ENCODE measurements at places on chromosomes 3 and 15.

DNA sequence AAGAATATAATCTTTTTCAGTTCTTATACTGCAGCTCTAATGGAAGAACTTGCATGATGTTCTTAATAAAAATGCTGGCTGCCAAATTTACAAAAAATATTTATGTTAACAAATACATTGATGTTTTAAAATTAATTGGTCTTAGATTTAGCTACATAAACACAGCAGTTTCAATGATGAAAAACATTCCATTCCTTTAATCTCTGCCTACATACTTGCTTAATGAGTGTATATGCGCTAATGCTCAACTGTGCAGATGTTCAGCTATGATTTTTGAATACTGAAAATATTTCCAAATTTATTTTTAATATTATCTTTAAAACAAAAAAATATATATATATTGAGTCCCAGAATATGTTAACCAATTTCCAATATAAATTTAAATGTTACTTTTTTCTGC, 867.4 kb downstream of the ROBO1 start:
- no peak for DNase-seq

DNA sequence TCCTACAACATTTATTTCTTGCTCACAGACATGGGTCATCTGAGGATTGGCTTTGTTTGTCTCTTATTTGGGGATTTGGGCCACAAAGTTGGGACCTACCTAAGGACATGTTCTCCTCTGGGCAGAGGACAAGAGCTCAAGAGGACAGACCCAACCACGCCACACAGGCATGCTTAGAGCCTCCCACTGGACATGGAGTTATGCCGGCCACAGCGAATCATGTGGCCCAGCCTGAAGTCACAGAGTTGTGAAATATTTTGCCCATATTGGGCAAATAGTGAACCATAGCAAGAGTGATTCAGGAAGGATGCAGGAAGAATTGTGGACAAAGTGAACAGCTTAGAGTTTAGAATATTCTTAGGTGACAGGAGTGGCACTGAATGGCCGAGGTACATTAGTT, 9.9 kb downstream of the TRAK1 start:
- no peak for DNase-seq

DNA sequence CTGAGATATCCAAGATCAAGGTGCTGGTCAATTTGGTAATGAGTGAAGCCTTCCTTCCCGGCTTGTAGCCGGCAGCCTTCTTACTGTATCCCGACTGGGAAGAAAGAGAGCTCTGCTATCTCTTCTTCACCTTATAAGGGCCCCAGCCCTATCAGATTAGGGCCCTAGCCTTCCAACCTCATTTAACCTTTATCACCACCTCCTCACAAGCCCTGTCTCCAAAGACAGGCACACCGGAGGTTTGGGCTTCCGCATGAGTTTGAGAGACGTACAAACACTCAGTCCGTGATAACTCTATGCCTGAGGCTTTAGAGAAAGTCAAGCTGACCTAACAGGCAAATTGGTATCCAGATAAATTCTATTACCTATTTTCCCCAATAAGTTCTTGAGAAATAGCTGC, 243.9 kb downstream of the OPA1 start:
- no peak for DNase-seq

DNA sequence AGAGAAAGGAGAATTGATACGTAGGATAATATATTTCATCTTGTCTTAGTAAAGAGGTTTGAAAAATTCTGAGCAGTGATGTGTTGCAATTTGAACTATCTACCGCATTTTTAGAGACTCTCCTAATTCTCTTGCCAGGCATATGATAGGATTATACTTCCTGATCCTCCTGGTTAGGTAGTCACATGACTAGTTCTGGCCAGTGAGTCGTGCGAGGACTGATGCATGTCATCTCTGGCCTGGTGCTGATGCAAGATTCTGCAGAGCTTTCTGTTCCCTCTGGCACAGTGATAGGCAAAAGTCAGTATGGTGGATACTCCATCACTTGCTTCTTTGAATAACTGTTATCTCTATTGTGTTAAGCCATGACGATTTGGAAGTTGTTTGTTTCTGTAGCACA, 277.6 kb upstream of the NAALADL2 start:
- DNase-seq, result no peak

GRCh38 chr3:179147514-179147872, 664 bp upstream of the PIK3CA start:
- DNase-seq, result no peak

- DNase-seq, result no peak
These were observed 114.2 kb upstream of the TJP1 start for GRCh38 chr15:29936353-29937049.

DNA sequence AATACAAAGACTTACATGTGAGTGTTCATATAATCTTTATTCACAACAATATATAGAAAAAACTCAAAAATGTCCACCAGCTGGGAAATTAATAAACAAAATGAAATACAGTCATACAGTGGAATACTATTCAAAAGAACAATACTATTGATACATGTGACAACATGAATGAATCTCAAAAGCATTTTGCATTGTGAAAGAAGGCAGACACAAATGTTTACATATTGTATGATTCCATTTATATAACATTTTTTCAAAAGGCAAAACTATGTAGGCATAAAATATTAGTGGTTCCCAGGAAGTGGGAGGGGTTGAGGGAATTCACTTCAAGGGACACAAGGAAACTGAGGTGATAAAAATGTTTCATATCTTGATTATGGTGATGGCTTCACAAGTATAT, 303.2 kb downstream of the CTNNB1 start:
- DNase-seq, result no peak

DNA sequence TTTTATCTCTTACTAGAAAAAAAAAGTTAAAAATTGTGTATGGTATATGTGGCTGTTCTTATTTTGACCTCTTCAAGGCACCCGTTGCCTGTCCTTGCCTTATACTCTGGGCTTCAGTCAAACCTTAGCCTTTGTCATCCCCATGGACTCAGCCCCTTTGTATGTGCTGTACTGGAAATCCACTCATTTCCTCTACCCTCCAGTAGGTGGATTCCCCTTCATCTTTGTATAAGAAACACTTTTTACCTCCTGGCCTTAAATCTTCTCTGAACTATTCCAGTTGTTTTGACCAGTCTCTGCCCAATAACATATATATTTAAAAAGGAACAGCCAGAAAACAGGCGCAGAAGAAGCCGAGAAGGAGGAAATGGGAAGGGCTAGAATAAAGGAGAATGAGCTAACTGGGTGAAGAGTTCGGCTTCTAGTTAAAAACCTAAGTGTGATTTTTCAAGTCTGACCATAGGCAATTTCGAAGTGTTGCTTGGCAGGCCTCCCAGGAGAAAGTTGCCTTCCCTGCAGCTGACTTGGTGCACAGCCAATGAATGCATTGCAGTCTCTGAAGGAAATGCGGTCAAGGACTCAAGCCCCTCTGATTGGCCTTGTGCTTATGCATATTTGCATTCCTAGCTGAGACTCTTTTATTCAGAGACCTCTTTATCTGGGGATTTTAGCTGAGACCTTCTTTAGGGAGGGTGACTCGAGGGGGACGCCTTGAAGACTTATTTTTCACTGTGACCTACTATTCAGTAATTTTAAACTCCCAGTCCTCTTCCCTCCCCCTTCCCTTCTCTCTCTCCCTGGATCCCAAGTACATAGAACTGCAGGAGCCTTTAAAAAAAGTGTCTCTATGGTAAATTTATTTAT, 277.4 kb downstream of the ROBO1 start:
- DNase-seq, result no peak

DNA sequence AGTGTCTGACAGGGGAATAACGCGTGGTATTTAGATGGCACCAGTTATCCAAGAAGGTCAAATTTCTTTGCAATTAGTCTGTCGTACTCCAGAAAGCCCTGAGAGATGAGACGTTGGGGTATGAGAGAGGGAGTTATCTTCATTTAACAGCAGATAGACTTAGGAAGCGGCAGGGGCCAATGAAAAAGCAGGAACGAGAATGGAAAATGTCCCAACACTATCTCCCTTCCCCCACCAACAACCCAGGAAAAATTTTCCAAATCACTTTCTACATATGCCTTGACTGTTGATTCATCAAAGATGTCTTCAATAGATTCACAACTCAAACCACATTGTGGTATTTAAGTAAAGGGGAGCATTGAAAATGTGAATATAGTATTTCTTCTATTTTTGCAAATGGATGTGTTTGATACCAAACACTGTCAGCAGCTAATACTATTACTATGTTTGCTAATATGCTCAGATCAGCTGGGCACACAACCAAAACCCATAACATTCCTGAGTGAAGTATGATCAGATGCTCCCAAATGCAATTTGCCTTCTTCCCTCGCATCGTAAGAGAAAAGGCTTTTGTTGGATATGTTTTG, 13.3 kb upstream of the GREM1 start:
- no peak for DNase-seq

- no peak for DNase-seq
These were observed 227.7 kb upstream of the TOPAZ1 start for GRCh38 chr3:44013967-44014366.

- DNase-seq, result no peak
These were observed 103.8 kb downstream of the NR1D2 start for GRCh38 chr3:24048843-24049242.

DNA sequence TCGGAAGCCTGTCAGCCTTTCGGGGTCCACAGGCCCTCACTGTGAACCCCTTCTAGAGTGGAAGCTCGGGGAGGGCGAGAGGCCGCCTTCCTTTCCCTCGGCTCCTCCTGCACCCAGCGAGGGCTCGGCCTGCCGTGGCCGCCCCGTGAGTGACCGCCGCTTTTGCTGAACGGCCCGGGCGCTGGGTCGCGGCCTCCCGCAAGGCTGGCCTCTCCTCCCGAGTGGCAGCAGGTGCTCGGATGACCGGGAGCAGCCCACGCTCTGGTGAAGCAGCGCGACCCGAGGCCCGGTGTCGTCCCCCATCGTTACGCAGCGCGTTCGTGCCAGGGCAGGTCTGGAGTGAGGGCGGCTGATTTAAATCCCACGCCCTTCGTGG, 53.8 kb downstream of the LRRK1 start:
- no peak for DNase-seq

DNA sequence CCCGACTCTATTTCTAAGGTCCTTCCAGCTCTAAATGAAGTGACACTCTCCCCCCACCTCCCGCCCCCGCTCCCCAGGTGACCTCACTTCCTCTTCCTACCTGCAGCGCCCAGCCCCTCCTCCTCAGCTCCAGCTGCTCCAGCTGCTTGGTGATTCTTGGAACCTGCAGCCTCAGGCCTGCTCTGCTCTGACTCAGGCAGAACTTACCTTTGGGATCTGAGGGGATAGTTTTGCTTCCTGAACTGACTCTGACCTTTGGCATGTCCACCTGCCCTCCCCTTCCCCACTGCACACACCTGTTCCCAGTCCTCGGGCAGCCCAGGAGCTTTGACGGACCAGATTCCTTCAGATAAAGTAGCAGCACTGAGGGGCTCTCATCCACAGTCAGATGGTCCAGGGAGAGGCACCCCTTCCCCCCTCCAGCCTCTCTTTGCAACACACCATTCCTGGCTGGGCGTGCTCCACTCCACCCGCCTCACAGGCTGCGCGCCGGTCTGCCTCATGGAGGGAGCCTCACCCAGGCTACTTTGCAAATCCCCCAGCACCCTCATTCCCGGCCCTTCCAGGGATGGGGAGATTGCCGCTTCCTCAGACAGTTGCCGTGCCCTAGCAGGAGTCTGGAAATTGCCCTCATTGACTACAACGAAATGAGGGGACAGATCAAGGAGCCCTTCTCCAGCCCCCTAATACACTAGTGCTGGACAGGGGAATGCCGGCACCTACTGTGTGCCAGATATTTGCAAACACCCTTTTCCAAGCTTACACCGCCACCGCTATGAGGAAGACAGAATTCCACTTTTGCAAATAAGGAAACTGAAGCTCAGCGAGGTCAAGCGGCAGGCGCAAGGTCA, 692 bp upstream of the C15orf39 start:
- DNase-seq, result no peak

DNA sequence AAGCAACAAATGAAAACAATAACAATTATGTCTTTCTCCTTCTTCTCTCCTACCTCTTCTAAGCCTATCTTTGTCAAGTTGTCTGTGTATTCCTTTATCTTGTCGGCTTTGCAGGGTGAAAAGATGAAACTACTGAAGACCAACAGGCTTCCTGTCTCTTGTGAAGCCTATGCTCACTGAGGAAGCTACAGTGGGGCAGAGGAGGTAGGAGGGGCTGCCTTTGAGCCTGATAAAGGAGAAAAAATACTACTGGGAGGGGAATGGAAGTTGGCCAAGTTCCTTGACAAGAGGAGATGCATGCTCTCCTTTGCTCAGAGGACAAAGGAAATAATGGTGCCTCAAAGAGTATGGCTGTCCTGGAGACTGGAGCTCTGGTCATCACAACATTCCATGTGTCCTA, 92.0 kb downstream of the IGSF11 start:
- no peak for DNase-seq

DNA sequence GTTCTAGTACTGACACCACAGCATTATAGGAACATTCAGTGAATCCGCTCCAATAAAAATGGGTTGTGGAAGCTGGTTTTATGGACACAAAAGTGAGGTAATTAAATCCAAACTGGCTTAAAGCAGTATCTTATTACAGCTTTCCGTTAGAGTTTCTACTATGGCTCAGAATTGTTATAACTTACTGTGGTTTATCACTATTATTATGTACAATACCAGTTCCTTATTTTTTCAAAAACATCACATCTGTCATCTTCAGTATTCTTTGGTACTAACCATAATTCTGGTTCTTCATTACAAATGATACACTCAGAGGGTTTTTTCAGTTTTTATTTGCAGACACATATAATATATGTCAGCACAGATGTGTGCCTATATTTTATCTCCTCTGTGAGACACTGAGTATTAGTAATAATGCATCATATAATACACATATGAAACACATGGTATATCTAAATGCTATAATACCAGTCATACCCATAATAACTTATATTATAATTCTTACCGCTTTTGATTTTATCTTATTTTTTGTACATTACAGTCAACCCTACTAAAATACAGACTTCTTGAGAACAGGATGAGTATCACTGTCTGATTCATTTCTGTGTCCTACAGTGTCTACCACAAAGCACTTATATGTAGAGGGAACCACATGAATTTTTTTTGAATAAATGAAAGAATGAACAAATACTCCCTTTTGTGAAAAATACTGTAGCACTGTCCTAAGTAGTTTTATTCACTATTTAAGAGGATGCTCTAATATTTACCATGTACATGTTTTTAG, 39.0 kb downstream of the CMSS1 start:
- DNase-seq, result no peak

- DNase-seq, result no peak
These were observed 63.4 kb downstream of the CYP19A1 start for GRCh38 chr15:51274956-51275355.

GRCh38 chr3:51702156-51702555, 4.7 kb upstream of the GRM2 start:
- DNase-seq, result no peak

DNA sequence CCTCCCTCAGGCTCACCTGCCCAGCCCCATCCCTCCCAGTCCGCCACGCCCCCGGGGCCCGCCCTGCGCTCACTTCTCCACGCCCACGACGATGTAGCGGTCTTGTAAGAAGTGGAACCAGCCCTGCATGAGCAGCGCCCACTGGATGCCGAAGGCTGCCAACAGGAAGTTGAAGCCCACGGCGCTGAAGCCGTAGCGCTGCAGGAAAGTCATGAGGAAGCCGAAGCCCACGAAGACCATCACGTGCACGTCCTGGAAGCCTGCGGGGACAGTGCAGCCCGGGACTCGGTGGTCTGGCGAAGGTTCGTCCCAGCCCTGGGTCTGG, 9.7 kb downstream of the RHCG start:
- DNase-seq, result no peak

- no peak for DNase-seq
These were observed 246.3 kb upstream of the SEMA6D start for GRCh38 chr15:47470983-47471382.

- DNase-seq, result no peak
These were observed 38.1 kb upstream of the LEKR1 start for GRCh38 chr3:156787926-156788663.

GRCh38 chr3:71172951-71173350, 410.6 kb downstream of the FOXP1 start:
- DNase-seq, result no peak

GRCh38 chr15:33089165-33089877, 105.2 kb downstream of the FMN1 start:
- DNase-seq, result no peak

All from NCI-H460 (cell line).